GM12891 (cell line): ENCODE measurements at places on chromosomes 4 and X.

DNA sequence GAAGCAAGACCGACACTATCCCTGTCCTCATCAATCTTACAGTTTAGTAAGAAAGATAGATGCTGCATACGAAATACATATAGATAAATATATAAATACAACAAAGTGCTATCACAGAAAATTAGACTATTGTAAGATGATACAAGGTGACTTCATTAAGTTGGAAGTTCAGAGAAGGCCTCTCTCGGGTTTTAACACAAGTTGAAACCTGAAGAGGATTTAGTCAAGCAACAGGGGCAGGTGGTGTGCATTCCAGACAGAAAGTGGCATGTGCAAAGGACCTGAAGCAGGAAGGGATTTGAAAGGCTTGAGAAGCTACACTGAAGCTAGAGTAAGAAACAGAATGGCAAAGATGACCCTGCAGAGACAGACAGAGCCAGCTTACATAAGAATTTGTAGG is 36.5 kb downstream of the USP46 start:
- no peak for DNase-seq

GRCh38 chr4:153427363-153428071 is 38.6 kb upstream of the TMEM131L start:
- DNase-seq, result no peak

DNA sequence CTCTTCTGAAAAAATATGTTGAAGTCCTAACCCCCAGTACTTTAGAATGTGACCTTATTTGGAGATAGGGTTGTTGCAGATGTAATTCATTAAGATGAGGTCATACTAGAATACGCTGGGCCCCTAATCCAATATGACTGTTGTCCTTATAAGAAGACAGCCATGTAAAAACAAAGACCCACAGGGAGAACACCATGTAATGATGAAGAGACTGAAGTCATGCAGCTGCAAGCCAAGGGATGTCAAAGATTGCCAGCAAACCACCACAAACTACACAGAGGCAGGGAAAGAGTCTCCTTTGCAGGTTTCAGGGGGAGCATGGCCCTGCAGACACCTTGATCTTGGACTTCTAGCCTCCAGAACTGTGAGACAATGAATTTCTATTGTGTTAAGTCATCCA is 37.4 kb downstream of the CXorf58 start:
- no peak for DNase-seq

DNA sequence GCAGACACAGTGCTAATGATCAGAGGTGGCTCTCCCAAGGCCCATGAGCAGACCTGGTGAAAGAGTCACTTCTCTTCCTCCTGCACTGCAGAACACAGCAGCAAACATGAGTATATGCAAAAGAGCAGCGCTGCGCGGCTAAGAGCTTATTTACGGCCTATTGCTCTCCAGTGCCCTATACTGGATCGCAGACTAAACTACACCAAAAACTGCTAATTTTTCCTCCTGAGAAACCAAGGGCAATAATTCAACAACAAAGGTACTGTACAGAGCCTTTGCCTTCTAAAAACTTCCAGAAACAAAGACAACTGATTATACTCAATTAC is 702.5 kb downstream of the ARAP2 start:
- no peak for DNase-seq

DNA sequence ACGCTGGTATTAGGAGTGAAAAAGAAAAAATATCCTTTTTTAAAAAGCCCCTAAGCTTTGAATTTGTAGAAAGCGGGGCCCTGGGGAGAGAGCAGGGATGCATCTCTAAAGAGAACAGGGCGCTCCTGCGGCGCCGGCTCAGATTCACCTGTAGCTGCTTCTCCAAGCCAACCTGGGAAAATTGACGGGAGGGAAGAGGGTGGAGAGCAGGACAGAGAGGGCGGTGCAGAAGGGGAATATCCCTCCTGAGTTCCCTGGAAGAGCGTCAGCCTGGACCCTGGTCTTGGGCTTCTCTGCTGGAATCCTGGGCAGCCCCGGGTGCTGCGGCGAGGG is 776 bp upstream of the SOWAHD start:
- no peak for DNase-seq

GRCh38 chr4:182339221-182339641 is 96.0 kb downstream of the TENM3 start:
- DNase-seq, result no peak

DNA sequence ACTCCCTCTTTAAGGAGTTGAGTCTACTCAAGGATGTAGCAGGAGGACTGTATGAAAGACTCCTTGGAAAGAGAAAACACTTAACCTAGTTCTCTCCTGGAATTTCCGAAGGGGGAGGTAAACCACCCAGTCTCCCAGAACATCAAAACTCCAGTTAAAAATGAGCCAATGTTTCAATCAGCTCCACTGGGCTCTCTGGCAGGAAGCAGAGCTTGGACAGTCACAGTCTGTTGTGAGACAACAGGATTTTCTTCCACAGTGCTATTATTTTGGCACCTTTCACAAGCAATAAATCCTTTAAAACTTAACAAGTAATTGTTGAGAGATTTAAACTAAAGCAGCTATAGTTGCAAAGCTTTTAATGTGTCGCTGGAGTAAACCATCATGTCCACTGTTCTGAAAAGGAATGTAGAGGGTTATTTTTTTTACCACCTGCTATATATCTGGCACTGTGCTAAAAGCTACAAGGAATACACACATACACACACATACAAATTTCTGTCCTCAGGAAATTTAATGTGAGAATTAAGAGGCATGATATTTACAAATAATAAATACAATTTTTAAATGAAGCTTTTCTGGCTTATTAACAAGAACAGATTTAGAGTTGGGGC is 229.2 kb upstream of the INTU start:
- DNase-seq, result no peak

DNA sequence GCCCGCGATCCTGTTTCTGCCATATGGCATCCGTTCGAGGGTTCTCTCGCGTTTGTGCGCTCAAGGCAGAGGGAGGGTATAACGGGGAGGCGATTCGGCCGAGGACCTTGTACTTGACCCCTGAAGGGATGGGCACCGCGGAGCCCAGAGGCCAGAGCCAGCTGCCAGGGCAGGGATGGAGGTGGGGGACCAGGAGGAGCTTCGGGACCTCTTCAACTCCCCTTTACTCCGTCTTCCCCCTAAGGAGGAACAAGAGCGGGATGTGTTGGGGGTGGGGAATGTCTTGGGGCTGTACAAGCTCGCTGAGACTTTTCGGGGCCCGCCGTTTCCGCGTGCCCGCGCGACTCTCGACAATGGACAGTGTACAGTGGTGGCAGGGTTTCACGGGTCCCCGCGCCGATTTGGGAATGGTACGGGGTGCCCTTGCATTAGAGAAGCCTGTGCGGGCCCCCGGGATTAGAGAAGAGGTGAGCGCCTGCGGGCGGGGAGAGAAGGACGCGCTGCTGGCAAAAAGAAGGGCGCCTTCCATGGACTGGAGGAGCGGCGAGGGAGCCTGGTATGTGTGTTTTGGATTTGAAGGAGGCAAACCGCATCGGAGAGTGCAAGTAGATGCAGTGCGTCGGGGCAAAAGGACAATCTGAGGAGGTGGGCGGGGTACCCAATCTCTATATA is 760 bp downstream of the UGT8 start:
- no peak for DNase-seq

- DNase-seq, result no peak
Observed at GRCh38 chr4:164012396-164013027, 518.0 kb downstream of the TMA16 start.

GRCh38 chrX:111047575-111047974 is 48.4 kb upstream of the PAK3 start:
- DNase-seq, result no peak

- DNase-seq, result no peak
Observed at GRCh38 chr4:85966373-85966772, 393.5 kb downstream of the MAPK10 start.

DNA sequence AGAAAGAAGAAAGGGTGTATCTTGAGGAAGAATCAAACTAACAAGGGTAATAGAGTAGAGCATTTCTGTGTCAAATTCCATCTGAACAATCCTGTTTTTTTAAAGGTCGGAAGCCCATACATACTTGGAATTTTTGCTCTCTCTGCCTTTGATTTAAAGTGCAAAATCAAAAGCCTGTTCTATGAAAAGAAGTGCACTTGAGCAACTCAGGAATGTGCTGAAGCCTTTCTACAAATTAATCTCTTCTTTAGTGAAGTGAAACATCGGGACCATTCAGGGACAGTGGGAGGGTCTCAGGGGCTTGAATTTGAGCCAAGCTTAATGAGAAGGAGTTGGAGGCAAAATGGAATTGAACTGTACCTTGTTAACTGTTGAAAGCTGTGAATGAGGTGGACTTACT is 1008.5 kb upstream of the LCORL start:
- no peak for DNase-seq

- no peak for DNase-seq
Observed at GRCh38 chr4:81884986-81885385, 413.3 kb upstream of the RASGEF1B start.

- DNase-seq, result no peak
Observed at GRCh38 chrX:110588164-110588563, 207.5 kb downstream of the CHRDL1 start.

- DNase-seq, result no peak
Observed at GRCh38 chr4:81808011-81808672, 336.4 kb upstream of the RASGEF1B start.

- no peak for DNase-seq
Observed at GRCh38 chr4:7124689-7125442, 57.0 kb upstream of the GRPEL1 start.

DNA sequence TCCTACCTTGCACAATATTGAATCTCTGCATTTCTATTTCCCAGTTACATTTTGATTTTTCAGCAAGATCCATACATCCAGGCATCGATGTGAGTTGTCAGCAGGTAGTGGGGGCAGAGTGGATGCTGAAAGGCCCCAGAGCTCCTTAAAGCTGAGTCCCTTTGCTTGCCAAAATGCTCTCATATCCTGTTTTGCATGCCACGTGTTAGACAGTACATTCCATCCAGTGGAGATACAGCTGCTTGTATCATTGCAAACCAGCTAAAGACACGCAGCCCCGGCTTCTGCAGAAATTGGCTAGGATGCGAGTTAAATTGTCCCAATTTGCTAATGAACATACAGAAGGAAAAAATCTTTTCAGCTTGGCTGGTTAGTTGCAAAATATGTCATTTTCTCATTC is 179.6 kb upstream of the MXRA5 start:
- DNase-seq, result no peak

GRCh38 chr4:39406763-39407583 is at the start of gene KLB:
KLB (plus strand) TSS chr4:39406930; CDS start chr4:39406950, 20 bp downstream.
- no peak for DNase-seq

GRCh38 chrX:576904-577560 is 53.6 kb upstream of the SHOX start:
- DNase-seq, result no peak

DNA sequence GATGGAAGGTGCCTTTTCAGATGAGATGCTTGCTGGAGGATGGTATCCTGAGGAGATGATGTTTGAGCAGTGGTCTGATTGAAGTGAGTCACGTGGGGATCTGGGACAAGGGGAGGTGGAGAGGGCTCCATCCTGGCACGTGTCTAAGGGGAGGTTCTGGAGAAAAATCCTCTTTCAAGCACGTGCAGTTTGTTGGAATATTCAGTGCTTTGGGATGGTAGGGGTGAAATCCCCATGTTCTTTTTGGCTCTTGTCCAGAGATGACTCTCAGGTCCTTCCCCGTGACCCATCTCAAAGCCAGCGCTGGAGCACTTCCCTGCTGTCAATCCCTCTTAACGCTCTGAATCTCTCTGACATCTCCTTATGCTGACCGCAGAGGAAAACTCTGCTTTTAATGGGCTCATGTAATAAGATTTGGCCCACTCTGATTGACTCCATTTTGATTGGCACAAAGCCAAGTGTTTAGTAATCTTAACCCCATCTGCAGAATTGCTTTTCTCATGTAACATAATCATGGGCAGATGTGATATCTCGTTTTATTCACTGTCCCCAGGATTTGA is 10.8 kb upstream of the KLKB1 start:
- DNase-seq, result no peak

DNA sequence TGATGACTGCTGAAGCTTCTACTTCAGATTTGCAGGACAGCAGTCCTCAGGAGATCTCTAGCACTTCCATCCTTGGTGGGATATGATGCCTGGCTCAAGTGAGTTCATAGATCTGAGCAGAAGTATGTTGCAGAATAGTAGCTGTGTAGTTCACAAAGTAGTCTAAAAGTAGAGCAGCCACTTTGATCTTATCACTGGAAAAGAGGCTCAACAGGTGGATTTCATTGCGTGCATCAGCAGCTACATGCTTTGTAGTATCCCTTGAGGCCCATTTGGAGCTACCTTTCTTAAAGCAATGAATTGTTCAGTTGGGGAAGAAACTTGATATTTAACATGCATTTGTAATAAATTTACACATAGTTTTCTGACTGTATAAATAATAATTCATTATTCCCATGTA is 29.9 kb downstream of the BEX3 start:
- no peak for DNase-seq

DNA sequence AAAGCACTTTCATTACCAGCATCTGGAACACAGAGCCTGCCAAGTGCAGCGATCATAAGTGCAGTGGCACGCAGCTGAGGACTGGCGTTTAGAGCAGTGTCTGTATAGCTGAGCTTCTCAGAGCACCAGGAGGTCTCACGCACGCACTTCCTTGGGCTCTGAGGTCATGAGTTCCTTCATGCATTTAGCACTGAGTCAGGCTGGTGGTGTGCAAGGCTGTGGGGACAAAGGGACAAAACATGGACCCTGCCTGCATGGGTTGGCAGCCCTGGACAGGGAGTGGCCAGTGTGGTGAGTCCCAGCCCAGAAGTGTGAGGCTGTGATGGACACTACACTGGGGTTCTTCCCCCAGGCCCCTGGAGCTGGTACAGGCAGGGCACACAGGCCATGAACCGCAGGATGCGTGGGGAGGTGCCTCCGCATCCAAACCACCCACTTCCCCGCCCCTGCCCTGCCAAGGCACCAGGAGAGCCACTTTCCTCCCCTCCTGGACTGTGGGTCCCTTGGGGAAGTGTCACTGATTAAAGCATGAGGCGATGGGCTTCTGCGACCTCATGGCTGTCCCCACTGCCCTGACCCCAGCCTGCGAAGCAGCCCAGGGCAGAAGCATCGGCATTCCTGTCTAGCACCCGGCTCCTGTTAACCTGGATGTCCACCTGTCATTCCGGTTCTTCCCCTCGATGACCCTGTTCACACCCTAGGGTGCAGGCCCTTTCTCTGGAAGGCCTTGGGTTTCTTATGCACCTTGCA is 37.2 kb upstream of the GPR78 start:
- DNase-seq, result no peak

DNA sequence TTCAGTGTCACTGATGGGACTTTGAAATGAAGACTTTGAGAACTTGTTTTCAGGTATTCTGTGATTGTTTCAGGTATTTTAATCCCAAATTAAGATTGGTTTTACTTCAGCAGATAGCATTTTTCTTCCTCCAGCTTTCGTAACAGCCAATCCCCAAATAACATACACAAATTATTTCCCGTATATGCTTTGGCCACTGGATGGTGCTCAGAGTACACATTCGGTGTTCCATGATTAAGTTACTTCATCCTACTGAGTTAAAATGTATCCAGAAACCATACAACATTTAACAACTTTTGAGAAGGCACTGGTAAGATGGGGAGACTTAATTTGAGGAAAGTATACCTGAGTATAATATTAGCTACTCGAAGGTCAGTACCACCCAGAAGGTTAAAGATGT is 233.4 kb upstream of the FAM47A start:
- no peak for DNase-seq

GRCh38 chr4:12844141-12844540 is 640.0 kb downstream of the RAB28 start:
- DNase-seq, result no peak

- no peak for DNase-seq
Observed at GRCh38 chr4:73822812-73823504, 13.5 kb upstream of the CXCL6 start.

GRCh38 chrX:38061335-38061734 is 55.0 kb downstream of the SYTL5 start:
- DNase-seq, result no peak

- no peak for DNase-seq
Observed at GRCh38 chrX:42759881-42760280, 18.1 kb downstream of the PPP1R2C start.
